ENCODE measurements at places on chromosomes 6 and 20.
A peak's percentile ranks its signal among the peaks of the same experiment; 100 is the strongest.

GRCh38 chr6:53906103-53906502 lies 111.3 kb downstream of the LRRC1 start:
- no peak for DNase-seq

DNA sequence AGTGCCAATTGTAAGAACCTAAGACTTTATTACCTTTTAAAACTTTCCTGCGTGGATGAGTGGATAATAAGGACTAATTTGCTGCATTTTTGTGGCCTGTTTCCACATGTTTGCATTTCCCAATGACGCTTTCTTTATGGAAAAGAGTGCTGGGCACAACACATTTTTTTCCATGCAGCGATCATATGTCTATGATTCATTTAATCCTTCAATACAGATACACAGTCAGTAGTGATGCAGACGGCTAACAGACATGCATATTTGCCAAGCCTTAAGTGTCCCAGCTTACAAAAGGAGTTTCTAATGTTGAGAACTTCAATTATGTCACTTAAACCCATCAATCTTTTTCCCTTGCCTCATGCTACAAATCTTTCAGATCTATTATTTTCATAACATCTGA lies 239.8 kb upstream of the PREP start:
- DNase-seq, result no peak

GRCh38 chr20:49529470-49529869 lies 38.5 kb downstream of the PTGIS start:
- no peak for DNase-seq

DNA sequence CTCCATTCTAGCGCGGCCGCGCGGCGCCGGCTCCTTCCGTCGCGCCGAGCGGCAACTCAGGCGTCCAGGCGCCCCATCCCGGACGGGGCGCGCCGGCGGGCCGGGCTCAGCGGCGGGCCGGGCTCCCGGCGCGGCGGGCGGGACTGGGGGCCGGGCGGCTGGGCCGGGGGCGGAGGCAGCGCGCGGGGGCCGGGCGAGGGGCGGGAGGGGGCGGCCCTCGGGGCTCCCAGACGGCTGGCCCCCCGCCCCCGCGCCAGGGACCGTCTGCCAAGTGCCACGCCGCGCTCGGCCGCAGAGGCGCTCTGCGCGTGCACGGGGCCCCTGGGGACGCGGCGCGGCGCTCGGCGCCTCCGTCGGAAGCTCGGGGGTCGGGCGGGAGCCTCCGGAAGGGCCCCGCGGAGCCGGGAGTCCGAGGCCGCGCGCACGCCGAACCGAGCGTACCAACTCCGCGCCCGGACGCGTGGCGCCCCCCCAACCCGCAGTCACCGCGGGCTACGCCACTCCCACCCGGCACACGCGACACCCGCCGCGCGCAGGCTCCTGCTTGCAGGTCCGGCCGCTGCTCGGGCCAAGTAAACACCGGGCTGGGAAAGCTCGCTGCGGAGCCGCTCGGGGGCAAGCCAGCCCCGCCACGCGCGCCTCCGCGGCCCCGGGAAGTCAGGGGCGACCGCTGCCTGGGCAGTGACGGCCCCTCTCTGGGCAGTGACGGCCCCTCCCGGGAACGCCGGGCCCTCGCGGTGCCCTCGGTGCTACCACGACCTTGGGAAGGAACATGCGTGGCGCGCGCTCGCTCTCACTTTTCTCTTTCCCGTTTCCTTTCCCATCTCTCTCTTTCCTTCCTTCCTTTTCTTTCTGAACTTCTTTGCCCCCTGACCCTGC lies at the start of gene PREX1:
Gene PREX1, minus strand, starts transcription at position 145 of the 879 bp plus-strand sequence. Its CDS starts 139 bp downstream, at position 6.
- DNase-seq, result peak; percentile 73

DNA sequence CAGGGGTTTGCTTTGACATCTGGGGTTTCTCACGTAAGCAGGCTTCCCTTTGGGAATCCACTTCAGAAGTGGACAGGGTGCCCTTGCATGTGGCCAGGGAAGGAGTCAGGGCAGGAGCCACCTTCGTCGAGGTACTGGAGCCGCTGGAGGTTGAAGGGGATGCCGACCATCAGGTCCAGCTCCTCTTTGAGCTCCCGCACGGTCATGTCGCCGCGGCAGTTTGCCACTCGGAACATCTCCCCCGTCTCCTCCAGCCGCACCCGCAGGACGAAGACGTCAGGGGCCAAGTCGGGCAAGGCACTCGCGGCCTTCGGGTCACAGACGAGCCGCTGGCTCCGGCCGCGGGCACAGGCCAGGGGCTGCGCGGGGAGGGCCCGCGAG lies 360 bp downstream of the ANKRD60 start:
- DNase-seq, result no peak

DNA sequence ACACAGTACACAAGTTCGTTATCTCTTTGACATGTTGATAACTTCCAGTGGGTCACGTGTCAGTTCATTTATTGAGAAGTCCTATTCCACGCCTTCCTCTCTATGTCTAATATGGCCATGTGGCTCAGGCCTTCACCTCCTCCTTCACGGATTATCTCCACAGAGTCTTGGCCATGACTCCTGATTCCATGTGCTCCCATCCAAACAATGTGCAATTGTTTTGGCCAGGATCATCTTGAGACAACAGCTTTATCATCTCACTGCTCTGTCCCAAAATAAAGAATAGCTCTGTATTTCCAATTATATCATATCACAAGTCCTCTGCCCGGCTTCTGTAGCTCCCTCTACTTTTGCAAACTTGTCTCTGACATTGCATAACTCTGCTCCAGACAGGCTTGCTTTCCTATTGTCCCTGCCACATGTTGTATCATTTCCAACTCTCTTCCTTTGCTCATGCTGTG lies 11.1 kb upstream of the TXNDC5 start:
- no peak for DNase-seq

DNA sequence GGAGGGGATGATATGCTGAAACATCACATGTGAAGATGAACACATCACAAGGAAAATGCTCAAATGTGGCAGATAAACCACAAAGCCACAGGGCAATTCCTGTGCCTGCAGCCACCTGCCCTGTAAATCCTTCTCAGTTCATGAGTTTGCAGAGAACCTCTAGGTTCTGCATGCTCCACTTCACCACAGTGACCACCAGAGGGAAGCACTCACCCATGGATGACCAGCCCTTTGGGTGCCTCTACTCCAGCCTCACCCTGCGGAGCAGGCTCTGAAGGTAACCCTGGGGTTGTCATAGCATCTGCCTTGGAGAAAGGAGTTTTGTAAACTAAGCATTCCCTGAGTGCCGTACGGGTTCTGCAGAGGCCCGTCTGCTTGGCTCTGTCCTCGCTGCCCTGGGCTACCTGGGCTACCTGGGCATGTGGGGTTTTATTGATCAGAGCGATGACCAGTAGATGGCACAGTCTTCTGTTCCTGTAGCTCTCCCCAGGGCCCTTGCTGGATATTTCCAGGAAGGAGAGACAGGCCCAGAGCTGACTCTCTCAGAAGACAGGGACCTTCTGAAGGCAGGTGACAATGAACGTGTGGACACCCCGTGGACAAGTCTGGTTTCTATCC lies 31.7 kb upstream of the CST1 start:
- peak; percentile 12 for DNase-seq

DNA sequence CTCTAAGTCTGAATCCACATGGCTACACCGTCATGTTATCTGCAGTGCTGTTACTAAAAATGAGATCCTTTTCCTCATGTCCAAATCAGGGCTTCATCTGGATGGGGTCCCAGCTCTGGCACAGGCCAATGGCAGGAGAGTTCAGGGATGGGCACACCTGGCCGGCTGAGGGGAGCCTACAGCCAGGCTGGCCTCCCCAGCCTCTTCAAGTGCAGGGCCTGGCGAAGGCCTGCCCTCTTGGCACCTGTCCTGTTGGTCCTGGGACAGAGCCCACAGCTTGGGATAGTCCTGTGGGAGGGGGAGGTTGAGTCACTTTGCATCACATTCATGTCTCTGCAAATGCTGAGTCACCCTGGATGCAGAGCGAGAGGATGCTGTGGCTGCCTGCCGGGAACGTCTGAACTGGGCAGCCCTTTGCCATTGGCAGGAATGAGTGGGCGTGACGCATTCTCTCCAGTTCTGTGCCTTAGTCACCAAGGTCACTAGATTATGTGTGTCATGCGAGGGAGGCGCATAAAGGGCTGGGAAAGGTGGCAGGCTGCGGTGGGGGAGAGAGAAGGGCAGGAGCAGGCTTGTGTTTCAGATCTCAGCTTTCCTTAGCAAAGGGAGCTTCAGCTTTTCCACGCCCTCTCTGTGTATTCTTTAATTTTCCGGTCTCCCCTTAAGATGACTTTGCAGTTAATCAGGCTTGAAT lies 223.2 kb upstream of the ECI2 start:
- DNase-seq, result peak; percentile 19

DNA sequence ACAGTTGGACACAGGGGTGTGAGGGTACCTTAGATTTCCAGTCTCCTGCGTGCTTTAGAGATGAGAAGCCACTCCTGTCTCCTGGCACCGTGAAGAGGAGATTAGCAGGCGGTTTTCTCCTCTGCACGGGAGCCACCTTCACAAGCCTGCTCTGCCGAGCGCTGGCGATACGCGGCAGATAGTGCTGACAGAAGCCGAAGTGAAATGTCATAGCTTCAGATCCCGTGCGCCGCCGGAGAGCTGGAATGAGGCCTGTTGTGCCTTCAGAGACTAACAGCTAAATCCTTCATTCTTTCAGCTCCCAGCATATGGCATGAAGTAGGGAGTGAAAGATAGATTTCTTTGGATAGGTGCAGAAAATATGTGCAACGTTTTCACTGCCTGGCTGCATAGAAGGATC lies 371.0 kb downstream of the TAF4 start:
- no peak for DNase-seq

- DNase-seq, result no peak
Measured at GRCh38 chr6:152503546-152503945, 133.6 kb downstream of the SYNE1 start.

DNA sequence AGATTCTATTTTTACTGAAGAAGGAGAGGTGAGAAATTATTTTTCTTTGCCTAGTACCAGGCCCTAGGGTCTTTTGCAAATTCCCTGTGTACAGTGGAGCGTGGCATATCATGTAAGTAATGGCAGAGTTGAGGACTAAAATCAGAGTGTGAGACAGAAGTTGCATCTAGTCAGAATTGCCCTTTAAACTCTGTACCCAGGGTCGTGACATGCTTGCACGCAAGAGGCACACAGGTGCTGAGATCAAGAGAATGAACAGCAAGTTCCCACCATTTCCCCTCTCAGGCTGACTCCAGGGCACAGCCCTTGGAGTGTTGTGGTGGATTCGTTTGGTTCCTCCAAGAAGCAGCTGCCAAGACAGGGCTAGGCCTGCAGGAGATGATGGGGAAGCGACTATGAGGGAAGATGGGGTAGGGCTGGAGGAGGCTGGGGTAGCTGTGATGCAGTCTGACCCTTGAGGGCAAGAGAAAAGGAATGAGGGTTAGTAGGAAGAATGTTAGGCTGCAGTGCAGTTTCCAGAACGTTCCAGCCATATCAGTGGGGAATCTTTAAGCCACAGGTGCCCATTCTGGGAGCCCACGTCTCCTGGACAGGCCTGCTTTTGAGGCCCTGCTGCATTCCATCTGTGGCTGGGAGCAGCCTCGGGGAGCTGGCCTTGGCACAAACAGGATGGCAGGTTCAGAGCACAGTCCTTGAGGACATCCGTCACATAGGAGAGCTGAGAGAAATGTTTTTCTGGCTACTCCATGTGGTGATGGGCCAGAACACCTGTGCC lies 6.9 kb downstream of the NELFCD start:
- DNase-seq, result no peak

DNA sequence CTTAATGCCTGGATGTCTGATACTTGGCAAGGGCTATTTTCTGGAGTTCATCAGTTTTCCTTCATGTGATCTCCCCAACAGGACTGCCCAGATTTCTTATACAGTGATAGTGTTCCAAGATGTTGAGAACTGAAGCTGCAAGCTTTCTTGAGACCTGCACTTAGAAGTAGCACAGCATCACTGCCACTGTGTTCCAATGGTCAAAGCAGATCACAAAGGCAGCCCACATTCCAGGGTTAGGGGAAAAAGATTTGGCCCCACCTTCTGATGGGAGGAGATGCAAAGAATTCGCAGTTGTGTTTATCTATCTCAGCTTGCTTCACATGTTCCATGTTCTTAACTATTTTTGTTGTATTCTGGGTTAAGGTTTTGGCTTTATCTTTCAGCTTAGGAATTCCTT lies 78.2 kb downstream of the GPX5 start:
- no peak for DNase-seq

DNA sequence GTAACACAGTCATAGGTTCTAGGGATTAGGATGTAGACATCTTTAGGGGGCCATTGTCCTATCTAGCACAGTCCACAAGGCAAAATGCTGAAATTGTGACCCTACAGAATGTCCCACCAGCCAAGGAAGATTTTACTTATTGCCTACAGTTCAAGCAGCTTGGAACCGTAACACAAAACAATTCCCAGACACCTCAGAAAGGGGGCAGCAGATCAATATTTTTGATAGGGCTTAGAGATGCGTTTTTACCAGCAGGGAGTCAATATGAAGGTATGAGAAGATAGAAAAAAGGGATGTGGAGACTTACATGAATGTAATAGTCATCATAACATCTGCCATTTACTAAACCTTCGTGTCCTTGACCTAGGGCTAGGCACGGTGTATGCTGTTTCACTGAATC lies 81.0 kb downstream of the TMEM170B start:
- DNase-seq, result no peak

GRCh38 chr6:71371559-71371958 lies 82.9 kb downstream of the OGFRL1 start:
- no peak for DNase-seq

GRCh38 chr6:122730775-122731386 lies 48.6 kb upstream of the FABP7 start:
- peak; percentile 5 for DNase-seq

DNA sequence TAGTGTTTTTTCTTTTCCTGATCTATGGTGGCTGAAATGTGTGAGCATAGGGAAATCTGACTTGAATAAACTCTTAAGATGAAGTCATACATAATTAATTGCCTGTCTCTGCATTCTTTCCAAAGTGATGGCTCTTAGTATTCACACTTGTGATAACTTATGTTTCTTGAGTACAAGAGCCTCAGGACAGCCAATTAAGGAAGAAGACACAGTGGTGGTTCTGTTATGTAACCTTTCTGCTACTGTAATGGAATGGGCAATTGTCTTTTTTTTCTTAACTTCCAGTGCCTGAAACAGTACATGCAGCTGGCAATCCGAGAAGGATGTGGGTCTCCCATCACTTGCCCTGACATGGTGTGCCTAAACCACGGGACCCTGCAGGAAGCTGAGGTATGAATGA lies 40.1 kb downstream of the RNF144B start:
- no peak for DNase-seq

DNA sequence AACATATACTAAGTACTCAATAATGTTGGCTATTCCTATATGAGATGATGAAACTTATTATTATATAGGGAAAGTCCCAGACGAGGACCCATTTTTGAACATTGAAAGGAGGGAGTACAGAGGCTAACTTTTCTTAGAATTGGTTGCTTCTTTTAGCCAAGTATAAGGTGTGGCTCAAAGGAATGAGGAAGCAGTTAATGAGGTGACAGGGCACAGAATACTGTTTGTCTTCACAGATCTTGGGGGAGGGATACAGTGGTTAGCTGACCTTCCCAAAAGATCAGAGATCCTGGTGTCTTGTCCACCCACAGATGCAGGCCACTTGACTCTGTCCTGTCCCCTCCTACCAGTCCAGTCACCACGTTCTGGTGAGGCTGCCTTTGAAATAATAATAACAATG lies 67.8 kb upstream of the EPB41L1 start:
- no peak for DNase-seq

- DNase-seq, result no peak
Measured at GRCh38 chr6:44477293-44477894, 89.9 kb downstream of the CDC5L start.

- no peak for DNase-seq
Measured at GRCh38 chr6:166559211-166559610, 27.3 kb downstream of the RAMACL start.

- DNase-seq, result no peak
Measured at GRCh38 chr6:47323321-47323720, 13.6 kb upstream of the TNFRSF21 start.
